Tongue (tissue), 3 donors: ENCODE measurements at places on chromosomes 13 and 19.

- no peak for DNase-seq
These were observed 2.4 kb downstream of the HPN start for GRCh38 chr19:35043906-35044305.

DNA sequence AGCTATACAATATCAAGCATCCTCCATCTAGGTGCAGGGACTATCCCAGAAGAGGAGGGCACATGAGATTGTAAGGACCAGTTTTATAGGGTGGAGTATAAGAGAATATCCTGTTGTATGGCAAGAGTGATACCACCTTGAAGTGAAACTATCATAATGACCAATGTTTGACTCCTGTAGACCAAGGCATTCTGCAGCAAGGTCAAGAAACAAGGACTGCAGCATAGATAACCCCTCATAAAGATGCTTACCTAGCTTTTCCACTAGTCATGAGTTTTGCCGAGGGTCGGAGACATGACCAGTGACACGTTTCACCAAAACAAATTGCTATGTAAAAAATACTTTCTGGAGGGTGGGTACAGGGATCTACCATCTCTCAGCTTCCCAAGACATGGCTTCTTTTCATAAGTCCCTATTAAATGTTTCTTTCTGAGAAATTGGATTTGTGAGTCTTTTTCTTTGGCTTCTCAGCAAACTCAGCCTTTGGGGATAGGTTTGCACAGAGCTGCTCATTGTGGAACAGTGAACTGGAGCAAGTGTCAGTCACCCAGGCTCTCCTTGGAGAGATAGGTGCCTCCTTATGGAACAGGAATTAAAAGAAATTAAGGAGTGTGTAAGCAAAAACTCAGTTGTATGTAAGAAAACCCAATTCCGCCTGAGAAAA is 28.2 kb upstream of the CYSLTR2 start:
- DNase-seq = no peak

GRCh38 chr13:66265371-66265770 is 964.8 kb downstream of the PCDH9 start:
- no peak for DNase-seq

DNA sequence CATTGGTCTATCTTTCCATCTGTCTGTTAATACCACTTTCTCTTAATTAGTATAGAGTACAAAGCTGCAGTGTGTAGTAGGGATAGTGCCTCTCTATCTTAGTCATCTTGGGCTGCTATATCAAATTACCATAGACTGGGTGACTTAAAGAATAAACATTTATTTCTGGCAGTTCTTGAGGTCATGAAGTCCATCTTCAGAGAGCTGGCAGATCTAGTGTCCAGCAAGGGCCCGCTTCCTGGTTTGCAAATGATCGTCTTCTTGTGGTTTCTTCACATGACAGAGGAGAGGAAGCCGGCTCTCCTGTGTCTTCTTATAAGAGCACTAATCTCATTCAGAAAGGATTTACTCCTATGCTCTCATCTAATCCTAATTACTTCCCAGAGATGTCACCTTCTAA is 6.1 kb downstream of the ZNF700 start:
- no peak for DNase-seq

GRCh38 chr13:104597546-104598180 is 1531.4 kb upstream of the SLC10A2 start:
- DNase-seq = no peak

DNA sequence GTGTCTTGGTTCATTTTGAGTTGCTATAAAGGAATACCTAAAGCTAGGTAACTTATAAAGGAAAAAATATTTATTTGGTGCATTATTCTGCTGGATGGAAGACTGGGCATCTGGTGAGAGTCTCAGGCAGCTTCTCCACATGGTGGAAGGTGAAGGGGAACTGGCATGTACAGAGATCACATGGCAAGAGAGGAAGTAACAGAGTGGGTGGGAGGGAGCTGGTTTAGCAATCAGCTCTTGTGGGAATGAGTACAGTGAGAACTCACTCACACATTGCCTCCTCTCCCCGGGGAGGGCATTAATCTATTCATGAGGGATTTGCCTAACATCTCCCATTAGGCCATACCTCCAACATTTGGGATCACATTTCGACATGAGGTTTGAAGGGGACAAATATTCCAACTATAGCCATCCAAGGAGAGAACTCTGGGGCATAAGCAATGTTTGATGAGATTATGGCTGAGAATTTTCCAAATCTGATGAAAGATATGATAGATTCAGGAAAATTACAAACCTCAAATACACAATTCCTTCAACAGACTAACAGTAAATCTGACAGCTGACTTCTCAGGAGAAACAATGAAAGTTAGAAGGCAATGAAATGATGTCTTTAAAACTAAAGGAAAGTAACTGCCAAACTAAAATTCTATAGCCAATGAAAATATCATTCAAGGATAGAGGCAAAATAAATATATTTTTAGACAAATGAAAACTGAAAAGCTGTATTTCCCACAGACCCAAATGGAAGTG is 52.5 kb downstream of the MTUS2 start:
- DNase-seq = no peak

DNA sequence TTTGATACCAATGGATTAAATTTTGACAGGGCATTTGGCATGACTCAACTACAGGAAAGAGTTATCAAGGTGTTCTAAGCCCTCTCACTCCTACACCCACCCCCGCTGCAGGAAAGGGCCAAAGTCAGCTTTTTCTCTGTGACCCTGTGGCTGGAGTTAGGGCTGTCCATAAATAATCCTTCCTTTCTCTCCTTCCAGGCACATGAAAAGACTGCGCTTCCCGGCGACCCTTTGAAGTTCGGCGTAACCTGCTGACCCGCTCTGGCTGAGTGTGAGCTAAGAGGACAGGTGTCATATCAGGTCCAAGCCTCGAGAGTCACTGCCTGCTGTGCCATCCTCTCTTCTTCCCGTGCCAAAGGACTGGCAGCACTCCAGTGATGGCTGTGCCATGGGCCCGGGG is 25.6 kb downstream of the ZNF114 start:
- no peak for DNase-seq

- no peak for DNase-seq
These were observed 128.9 kb downstream of the COG6 start for GRCh38 chr13:39784347-39784746.

DNA sequence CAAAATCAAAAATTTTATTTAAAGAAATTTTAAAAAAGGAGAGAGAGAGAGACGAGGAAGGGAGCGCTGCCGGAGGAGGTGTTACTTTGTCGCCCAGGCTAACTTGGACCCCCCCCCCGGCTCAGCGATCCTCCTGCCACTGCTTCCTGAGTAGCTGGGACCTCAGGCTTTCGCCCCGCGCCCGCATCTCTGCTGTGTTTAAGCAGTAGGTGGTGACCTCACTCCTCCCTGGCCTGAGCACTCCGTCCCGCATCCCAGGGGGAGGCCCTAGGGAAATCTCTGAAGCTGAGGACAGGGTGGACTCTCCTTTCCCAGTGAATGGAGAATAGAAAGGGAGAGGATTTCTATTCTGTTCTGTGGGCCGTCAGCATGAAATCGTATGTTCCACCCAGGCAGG is 485 bp upstream of the ZNF845 start:
- no peak for DNase-seq

DNA sequence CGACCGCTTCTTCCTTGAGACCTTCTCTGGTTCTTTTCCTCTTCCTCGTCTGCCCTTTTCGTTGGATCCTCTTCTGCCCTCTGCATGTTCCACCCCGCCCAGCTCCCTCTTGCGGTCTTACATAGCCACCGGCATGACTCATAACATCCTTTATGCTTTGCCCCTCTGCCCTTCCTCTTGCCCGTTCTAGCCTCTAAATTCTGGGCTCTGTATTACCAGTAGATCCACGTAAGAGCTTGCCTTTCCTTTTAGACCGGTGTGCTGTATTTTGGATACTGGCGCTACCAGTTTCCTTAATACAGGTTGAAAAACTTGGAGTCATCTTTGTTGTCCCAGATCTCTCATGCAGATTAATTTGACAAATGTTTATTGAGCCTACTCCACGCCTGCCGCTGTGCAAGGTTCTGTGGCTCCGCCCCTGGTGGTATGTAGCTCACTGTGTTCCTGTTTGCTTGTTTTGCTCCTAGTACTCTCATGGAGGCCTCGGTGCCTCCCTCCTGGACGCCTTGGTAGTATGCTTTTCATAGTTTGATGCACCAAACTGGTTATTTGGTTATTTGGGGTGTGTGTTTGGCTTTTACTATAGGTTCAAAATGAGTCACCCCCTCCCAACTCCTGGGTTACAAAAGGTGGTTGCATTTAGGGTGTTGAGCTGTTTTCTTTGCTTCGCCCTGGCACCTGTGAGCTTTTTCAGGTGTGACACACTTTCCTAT is 1.7 kb downstream of the GTF3A start:
- peak; percentile 56 for DNase-seq

GRCh38 chr13:91630946-91631345 is 232.5 kb downstream of the GPC5 start:
- DNase-seq = no peak

- no peak for DNase-seq
These were observed 4.9 kb downstream of the PNMA8B start for GRCh38 chr19:46490774-46491173.

DNA sequence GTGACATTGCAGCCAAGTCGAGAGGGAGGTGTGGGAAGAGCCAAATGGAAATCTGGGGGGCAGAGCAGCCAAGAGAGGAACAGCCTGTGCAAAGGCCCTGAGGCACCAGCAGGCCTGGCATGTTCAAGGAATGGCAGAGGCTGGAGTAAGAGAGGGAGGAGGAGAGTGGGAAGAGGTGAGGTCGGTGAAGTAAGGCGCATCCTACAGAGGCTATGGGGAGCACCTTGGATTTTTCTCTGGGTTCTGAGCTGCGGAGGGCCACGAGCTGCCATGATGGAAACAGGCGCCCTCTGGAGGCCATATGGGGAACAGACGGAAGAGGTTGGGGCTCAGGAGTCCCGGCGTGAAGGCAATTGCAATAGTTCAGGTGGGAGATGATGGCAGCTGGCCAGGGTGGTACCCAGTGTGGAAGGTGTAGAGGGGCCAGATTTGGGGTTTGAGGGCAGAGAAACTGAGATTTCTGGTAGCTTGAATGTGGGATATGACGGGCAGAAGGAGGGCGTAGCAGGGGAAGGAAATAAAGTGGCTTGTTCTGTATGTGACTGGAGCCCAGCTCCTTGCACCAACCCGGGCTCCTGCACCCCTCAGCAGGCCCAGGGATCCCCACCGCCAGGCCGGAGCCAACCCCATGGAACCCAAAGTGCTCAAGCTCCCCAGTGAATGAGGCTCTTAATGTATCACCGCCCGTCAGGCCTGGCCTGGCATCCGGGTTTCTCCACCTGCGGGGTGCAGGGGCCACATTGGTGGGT is 20.5 kb upstream of the STRN4 start:
- DNase-seq = peak; percentile 22

DNA sequence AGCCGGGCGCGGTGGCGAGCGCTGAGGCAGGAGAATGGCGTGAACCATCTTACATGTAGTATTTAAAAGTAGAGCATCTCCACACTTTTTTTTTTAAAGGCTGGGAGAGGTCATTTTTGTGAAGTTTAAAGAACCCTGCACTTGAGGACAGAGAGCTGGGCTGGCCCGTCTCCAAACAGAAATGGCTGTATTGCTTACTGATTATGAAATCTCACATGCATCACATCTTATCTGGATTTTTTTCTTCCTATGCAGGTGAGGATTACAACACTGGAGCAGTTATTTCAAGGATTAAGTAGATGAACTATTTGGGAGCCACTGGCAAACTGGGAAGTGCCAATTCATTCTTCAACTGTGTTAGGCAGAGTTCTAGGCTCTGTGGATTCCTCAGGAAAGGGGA is 59.5 kb downstream of the TEX26 start:
- DNase-seq = no peak

DNA sequence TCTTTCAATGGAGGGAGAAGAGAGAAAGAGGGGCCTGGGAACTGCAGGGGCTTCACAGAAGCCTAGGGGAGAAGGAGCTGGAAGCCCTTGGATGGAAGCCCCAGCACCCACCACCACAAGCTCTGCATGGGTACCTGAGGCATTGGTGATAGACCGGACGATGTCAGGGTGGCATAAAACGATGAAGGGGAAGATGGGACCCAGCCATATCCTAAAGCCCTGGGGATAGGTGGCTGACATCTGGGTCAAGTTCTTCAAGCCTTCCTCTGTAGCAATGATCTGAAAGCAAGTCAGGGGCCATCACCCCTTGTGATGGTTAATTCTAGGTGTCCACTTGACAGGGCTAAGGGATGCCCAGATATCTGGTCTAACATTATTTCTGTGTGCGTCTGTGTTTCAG is 11.2 kb upstream of the OR10H5 start:
- DNase-seq = no peak

DNA sequence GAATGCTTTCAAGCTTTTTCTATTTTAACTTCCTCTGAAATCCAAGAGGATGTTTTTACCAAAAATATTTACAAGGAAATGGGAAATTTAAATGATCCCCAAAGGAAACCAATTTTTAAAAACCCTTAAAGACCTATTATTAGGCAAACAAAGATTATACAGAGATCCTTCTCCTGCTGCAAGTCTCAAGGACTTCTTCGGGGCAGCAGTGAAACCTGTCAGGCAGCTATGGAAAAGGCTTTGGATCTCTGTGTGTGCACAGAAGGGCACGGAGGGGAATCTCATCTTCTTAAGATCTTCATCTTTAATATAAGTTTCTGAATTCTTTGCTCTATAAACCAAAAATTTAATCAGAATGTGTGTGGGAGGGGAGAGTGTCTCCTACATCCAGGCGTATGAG is 36.0 kb upstream of the CLDN10 start:
- no peak for DNase-seq

- no peak for DNase-seq
These were observed 22.8 kb downstream of the PLIN4 start for GRCh38 chr19:4495471-4495870.

GRCh38 chr13:111275995-111276618 is 44.3 kb upstream of the TEX29 start:
- DNase-seq = no peak

- DNase-seq = no peak
These were observed 4.1 kb downstream of the CCDC70 start for GRCh38 chr13:51865838-51866237.

- no peak for DNase-seq
These were observed 182.5 kb downstream of the KCNRG start for GRCh38 chr13:50197705-50198104.

- no peak for DNase-seq
These were observed 27.1 kb upstream of the MYCBP2 start for GRCh38 chr13:77353995-77354394.

DNA sequence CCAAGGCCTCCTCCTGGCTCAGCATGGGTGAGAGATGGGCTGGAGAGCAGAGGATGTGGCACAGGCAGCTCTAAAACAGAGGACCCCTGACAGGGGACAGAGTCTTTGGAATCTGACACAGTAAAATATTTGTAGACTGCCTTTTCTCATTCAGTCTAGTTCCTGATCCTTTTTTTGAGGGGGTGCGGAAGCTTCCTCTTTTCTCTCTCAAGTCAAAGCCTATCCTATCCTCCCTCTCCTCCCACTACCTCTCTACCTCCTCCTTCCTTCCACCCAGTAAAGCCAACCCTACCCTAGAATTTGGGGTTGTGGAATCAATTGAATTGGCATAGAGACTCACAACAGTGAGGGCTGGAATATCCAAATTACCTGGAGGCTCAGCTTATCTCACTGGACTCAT is 82.0 kb downstream of the TEX26 start:
- DNase-seq = no peak
